ENCODE measurements at places on chromosomes 5 and 9. TPM values are rescaled to one million over a fixed set of nuclear protein-coding genes. Genes with fewer than 3 reads are reported as not detected.

The ACTBL2 gene
- total RNA-seq: not detected

The KIF27 gene
- 2.9 TPM for total RNA-seq

The UNC13B gene
- 48.2 TPM for total RNA-seq

The MRPL36 gene
- 67.3 TPM for total RNA-seq

The CATSPER3 gene
- 0.50 TPM for total RNA-seq

The SPINK13 gene
- total RNA-seq: not detected

The CBY3 gene
- total RNA-seq: 1.6 TPM

The OR2S2 gene
- not detected for total RNA-seq
